ENCODE measurements at places on chromosomes 5 and 9. TPM values are rescaled to one million over a fixed set of nuclear protein-coding genes. Genes with fewer than 3 reads are reported as not detected.

RNF208 gene
- total RNA-seq: 1.8 TPM

MYMK gene
- not detected for total RNA-seq

EGFL7 gene
- 38.6 TPM for total RNA-seq

DMRTA1 gene
- 0.52 TPM for total RNA-seq

GZMA gene
- total RNA-seq: not detected

FPGS gene
- 54.0 TPM for total RNA-seq

PTGES gene
- total RNA-seq: 187 TPM

PRRX2 gene
- 5.3 TPM for total RNA-seq

GHR gene
- total RNA-seq: 0.05 TPM

TMEM171 gene
- 4.0 TPM for total RNA-seq

HABP4 gene
- 15.8 TPM for total RNA-seq

PRRC1 gene
- total RNA-seq: 51.5 TPM

BTNL3 gene
- not detected for total RNA-seq

ELOVL7 gene
- total RNA-seq: 12.6 TPM

PCDHGB3 gene
- total RNA-seq: 0.14 TPM

CATSPER3 gene
- 0.15 TPM for total RNA-seq

ADRB2 gene
- total RNA-seq: 1.3 TPM

CDHR2 gene
- total RNA-seq: 0.06 TPM
